Suprapubic skin (tissue), 4 donors: ENCODE measurements at places on chromosomes 11 and 22. TPM values are rescaled to one million over a fixed set of nuclear protein-coding genes. Genes with fewer than 3 reads are reported as not detected.

FAM180B gene
- 0.72 TPM for total RNA-seq

LTO1 gene
- 23.8 TPM for total RNA-seq

TPBGL gene
- total RNA-seq: not detected

OR8U1 gene
- total RNA-seq: not detected

FAM111B gene
- 1.8 TPM for total RNA-seq

BCO2 gene
- 2.5 TPM for total RNA-seq

LMO1 gene
- total RNA-seq: 6.2 TPM

OR51B4 gene
- not detected for total RNA-seq

BAIAP2L2 gene
- total RNA-seq: 1.5 TPM

ZDHHC13 gene
- 74.6 TPM for total RNA-seq
